Activated CD4-positive, CD25-positive, alpha-beta regulatory T cell (primary cell): ENCODE measurements at places on chromosomes 13 and 19.

DNA sequence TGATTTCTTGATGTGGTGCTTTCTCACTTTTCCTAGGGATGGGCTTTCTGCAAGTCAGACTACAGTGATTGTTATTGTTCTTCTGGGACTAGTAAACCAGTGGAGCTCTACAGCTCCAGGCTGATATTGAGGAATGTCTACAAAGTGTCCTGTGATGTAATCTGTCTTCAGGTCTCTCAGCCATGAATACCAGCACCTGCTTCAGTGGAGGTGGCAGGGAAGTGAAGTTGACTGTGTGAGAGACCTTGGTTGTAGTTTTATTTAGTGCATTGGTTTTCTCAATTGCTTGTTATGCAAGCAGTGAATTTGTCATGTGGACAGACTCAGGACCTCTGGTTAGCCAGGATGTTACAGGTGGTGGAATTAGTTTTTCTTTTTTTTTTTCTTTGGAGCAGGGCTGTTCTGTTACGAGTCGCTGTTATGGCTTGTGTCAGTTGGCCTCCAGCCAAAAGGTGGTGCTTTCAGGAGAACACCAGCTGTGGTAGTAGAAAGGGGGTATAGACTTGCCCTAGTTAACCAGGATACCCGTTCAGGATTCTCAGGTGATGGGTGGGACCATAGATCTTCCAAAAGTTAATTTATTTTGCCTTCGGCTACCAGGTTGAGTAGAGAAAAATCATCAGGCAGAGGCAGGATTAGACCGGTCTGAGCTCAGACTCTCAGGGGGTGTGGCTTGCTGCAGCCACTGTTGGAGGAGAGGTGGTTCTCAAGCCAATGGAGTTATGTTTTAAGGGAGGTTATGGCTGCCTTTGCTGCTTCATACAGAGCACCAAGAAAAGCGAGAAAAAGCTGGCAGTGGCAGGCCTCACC is 11.9 kb upstream of the ZNF675 start:
- DNase-seq = no peak

- DNase-seq = peak; percentile 43
Measured at GRCh38 chr13:30376426-30377311, 45.6 kb upstream of the UBE2L5 start.

GRCh38 chr19:1782521-1782920 is 29.2 kb downstream of the ONECUT3 start:
- DNase-seq = no peak

GRCh38 chr13:42173789-42174343 is 98.1 kb upstream of the AKAP11 start:
- no peak for DNase-seq
